NCI-H146 (cell line): ENCODE measurements at places on chromosomes 1 and 21.

DNA sequence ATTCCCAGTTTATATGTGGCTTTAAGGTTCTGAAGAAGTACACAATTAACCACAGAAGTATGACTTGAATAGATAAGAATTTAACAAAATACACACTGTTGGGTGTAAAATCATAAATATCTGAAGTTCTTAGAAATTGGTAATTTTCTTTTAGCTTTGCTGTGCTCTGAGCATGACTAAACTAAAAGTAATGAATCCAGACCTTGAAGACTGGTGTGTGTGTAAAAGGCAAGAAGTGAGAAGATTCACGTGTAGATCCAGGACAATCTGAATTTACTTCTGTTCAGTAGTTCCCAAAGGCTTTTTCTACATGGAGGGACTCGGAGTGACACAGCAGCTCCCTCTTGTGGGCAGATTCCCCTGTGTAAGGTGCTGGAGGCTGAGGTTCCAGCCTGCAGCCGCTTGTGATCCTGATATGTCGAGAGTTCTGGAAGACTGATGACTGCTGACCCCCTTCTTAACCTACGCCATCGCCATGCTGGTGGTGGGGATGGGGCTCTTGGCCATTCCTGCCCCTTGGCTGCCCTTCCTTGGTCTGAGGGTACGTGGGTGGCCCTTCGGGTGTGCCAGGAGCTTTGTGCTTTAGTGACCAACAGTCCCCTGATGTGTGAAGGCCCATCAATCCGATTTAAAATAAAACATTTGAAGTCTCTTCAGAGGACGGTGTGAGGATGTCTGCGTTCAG, 62.7 kb downstream of the ADARB1 start:
- peak; percentile 44 for DNase-seq

DNA sequence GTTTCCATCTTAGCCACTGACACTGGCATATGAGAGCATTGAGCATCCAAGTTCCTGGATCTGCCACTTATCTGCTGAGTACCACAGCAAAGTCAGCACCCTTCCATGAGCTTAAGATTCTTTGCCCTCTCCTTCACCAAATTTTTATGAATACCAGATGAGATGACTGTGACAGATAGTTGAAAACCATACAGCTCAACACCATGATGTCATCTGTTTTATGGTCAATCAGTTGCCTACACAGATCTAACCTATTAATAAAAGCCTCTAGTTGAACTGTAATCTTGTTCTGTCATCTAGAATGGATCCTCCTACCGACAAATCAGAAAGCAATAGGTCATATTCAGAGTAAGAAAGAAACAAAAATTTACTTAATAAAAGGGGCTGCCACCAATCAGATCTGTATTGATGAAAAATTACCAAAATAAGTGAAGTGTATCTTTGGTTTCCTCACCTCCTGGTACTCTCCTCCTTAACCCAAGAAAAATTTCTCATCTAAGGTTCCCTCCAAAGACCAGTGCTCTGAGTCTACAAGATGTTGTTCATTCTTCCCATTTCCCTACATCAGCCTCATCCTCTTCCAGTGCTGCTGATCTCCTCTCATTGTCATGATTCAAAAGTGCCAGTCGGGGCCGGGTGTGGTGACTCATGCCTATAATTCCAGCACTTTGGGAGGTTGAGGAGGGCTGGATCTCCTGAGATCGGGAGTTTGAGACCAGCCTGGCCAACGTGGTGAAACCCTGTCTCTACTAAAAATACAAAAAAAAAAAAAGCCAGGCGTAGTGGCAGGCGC, 138.8 kb upstream of the CTTNBP2NL start:
- no peak for DNase-seq

DNA sequence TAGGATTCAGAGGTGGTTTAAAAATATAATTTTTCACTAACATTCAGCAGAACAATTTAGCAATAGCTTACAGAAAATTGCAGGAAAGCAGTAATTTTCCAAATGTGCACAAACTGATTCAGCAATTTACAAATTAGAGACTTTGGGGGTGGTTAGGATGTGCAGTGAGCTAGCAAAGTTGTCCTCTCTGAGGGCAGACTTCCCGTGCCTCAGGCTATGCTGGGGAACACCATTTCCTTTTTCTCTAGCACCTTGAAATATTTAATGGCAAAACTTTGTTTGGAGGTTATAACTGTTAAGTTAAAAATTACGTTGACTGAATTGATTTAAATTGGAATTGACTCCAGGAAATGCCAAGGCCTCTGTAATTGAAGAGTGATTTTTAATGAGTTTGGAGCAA, 258.9 kb downstream of the PTBP2 start:
- DNase-seq: no peak

- no peak for DNase-seq
Observed at GRCh38 chr1:100584761-100585745, 47.1 kb downstream of the GPR88 start.

DNA sequence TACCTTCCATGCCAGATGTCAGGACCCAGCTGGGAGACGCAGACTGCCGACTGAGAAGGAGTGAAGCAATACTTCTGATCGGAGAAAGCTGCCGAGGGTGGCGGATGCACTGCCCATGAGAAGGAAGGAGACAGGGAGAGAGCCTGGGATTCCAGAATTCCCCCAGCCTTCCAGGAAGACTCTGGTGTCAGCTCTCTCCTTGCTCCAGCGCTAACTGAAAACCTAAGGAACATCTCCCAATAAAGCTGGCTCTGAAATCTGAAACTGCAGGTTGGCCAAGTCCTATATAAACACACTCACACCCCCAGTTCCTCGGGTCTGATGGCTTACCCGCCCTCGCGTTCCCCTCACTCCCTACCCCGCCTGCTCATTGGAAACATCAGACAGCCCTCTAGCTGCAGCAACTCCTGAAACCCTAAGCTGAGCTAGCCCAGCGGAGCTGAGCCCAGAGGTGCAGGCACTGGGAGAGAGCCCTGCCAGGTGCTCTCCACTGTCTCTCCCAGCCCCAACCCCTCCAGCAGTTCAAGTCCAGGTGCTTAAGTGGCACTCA, 52.3 kb downstream of the PLEKHA6 start:
- DNase-seq: peak; percentile 9

- DNase-seq: no peak
Observed at GRCh38 chr1:115495111-115495510, 146.7 kb upstream of the VANGL1 start.

GRCh38 chr1:167862432-167863076, 51.4 kb downstream of the ADCY10 start:
- DNase-seq: no peak

DNA sequence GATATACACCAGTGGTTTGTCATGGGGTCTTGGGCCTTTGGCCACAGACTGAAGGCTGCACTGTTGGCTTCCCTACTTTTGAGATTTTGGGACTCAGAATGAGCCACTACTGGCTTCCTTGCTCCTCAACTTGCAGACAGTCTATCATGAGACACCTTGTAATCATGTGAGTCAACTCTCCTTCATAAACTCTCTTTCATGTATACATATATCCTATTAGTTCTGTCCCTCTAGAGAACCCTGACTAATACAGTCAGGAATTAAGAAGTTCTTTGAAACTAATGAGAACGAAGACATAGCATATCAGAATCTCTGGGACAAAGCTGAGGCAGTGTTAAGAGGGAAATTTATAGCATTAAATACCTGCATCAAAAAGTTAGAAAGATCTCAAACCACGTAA, 110.8 kb downstream of the SLC5A9 start:
- no peak for DNase-seq

DNA sequence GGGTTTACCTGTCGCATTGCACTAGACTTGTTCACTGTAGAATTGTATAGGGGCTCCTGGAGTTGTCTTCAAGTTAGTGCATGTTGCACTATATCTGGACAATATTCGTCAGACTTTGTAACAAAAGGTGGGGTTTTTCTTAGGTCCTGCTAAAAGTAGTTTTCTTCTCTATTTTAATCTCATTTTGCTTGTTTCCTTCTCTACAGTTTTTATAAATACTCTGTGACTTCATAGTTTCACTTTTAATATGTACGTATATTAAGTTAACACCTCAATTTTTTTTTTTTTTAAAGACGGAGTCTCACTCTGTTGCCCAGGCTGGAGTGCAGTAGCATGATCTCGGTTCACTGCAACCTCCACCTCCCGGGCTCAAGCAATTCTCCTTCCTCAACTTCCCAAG, 26.5 kb upstream of the MRPS6 start:
- no peak for DNase-seq

- DNase-seq: no peak
Observed at GRCh38 chr1:59819566-59820438, 5.1 kb downstream of the HOOK1 start.

DNA sequence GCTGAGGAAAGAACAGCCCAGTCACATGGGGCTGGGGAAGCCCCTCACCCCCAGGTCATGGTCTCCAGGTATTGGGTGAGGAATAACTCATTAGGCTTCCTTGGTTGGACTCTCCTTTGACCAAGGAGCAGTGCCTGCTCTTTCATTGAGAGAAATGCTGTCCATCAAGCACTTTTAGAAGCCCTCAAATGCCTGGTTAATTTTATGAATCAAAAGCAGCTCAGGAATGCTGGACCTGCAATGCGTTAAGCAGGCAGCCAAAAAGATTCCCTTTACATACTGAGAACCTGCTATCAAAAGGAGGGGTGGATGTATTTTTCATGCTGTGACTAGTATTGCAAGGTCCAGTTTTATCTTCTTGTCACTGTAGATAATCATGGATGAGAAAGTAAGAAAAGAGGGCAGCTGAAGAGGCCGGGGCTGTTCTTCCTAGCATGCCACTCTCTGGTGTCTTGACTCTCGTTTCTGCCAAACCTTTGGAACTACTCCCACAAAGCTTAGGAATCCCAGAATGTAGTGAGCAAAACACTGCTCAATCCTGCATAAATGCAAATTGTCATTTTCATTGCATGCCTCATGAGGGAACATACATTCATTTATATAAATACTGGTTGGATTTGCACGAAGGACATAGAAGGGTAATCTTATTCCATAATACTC, 2.1 kb upstream of the CD58 start:
- no peak for DNase-seq

GRCh38 chr21:21481239-21481638, 483.0 kb downstream of the NCAM2 start:
- no peak for DNase-seq

DNA sequence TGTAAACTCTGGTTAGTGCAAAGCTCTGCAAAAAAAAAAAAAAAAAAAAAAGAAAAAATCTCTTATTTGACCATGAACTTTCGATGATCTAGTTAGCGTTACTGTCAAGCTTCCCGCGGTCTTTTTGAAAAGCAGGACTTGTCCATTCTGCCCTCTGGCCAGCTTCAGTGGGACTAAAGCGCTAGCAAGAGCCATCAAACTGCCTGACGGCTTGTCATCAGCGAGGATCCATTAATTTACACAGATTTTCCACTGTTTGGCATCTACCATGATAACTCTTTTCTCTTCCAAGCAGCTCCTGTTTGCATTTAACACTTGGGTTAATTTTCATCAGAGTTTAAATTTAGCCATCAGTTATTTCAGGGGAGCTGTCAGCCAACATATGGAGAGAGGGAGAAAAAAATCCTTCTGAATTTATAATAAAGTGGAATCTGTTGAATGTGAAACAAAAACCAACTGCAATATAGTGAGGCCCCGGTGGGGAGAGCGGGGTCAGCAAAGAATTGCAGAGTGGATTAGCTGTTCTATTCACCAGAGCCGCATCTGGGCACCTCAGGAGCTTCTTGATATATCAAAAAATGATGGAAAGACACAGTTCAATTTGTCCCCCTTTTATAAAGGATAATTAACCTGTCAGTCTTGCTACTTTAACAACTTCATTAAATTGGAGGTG, 298.2 kb downstream of the SPATA17 start:
- DNase-seq: no peak

DNA sequence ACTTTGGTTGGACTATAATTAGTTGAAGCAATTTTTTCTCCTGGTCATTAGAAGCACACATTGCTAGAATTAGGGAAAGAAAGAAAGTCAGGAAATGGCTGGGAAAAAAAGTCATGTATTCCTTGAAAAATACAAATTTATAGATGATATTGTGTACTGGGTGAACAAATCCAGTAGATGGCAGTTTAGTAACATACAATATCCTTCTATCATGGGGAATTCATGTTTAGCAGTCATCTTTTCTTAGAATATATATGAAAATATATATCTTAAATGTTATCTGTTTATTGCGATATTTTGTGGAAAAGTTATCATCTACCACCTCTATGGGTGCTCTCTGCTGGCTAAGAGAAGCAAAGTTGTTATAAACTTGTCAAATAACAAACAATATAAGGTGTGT, 13.1 kb upstream of the ZRANB2 start:
- peak; percentile 48 for DNase-seq

DNA sequence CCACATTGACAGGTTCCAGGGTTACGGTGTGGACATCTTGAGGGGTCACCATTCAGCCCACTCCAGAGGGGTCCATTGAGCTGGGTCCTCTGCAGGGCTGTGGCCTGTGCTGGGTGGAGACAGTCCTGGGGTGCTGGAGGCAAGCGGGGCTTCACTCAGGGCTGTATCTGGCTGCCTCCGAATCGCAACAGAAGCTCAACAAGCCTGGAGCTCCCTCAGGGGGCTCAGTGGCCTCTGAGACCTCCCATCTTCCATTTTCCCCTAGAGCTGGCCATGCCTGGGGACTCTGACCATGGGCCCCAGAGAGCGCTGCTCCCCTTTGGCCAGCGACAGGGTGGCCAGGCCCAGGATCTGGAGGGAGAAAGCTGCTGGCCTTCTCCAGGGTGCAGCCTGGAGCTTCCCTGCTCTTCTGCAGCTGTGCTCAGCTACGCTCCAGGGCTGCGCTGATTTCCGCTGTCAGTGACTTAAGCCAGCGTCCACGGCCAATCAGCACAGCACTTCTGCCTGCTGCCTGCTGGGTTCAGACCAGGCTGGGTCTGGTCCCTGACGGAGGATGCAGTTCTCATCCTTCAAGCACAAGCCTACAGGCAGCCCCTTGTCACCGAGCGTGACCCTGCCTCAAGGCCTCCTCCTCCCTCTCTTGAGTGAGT, 45.0 kb upstream of the ADARB1 start:
- DNase-seq: peak; percentile 36

GRCh38 chr1:176742322-176742721, 279.3 kb downstream of the PAPPA2 start:
- DNase-seq: no peak

- no peak for DNase-seq
Observed at GRCh38 chr21:28822486-28823335, 170.0 kb downstream of the LTN1 start.

GRCh38 chr1:51551848-51552296, 32.8 kb upstream of the EPS15 start:
- DNase-seq: no peak

GRCh38 chr1:32204943-32205361, 519 bp upstream of the IQCC start:
- DNase-seq: peak; percentile 30

- no peak for DNase-seq
Observed at GRCh38 chr1:117886101-117886795, 43.2 kb downstream of the GDAP2 start.
